ENCODE measurements at places on chromosomes 3 and 15.
A peak's percentile ranks its signal among the peaks of the same experiment; 100 is the strongest.

GRCh38 chr15:93716615-93717231, 514.6 kb upstream of the MCTP2 start:
- no peak for DNase-seq

- no peak for DNase-seq
Measured at GRCh38 chr3:15148614-15149013, 49.7 kb upstream of the RBSN start.

DNA sequence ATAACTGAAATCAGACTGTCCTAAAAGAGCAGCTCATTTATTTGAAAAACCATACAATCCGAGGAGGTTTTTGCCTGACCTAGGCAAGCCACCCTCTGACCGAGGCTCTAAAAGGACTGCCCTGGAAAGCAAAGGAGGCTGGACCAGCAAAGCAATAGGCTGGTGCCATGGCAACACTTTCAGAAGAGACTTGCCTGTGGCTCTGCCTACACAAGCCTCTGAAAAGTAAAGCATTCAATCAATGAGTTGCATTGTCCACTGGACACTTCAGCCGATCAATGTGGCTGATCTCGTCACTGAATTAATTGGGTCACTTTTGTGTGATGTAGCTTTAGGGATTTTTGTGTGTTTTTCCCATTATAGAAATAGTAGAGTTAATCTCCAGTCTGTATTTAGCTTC, 99.1 kb upstream of the SEMA6D start:
- DNase-seq, result no peak

- no peak for DNase-seq
Measured at GRCh38 chr3:65083240-65083639, 395.4 kb upstream of the ADAMTS9 start.

DNA sequence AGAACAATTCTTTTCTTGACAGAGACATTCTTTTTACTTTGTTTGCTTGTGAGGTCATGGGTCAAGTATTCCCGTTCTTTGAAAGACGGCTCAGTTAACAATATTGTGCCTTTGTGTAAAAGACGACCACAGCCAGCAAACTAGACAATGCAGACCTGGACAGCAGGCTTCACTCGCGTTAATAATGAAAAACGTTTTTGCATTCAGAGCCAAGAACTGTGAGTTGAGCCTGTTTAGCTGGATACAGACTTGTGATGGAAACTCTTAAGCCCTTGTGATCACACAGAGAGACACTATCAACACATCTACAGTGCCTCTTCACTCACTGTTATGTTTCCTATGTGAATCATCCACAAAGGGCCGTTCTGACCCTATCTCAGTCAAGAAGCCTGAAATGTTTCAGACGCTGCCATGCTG, 37.3 kb upstream of the CMTM7 start:
- DNase-seq, result no peak

DNA sequence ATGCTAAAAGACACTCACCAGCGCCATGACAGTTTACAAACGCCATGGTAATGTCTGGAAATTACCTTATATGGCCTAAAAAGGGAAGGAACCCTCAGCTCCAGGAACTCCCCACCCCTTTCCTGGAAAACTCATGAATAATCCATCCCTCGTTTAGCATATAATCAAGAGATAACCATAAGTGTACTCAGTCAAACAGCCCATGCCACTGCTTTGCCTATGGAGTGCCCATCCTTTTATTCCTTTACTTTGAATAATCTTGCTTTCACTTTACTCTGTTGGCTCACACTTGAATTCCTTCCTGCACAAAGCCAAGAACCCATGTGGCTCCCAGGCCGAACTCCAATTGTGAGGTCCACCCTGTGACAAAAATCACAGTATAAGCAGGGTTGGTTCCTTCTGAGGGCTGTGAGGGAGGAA, 19.1 kb upstream of the FSTL1 start:
- DNase-seq, result no peak

DNA sequence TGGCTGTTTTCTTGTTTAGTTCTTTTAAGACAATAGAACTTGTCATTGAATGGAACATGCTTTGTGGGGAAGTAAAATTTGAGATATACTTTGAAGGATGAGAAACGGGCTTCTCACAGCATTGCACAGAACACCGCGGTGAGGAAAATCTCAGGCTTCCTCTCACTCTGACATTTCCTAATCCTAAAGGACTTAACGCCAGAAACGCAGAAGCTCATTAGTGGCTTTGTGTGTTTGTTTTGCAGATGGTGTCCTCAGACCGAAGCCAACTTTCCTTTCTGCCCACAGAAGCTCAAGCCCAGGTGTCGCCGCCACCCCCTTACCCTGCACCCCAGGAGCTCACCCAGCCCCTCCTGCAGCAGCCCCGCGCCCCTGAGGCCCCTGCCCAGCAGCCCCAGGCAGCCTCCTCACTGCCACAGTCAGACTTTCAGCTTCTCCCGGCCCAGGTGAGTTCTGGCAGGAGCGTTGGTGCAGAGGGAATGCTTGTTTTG, 78.9 kb upstream of the BLM start:
- DNase-seq, result no peak

DNA sequence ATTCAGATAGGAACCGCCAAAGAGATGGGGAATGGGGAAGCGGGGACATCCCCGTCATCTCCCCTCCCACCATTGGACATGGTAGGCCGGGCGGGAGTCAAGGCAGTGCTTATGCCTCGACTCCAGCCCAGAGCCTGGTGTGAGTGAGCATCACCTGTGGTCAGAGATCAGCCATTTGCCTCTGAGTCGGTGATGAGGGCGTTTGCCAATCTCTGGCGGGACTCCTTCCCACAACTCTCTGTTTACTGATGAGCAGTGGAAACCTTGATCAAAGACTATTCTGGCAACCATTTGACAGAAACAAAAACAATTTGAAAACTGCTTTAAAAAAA, 63.9 kb upstream of the HES1 start:
- no peak for DNase-seq

DNA sequence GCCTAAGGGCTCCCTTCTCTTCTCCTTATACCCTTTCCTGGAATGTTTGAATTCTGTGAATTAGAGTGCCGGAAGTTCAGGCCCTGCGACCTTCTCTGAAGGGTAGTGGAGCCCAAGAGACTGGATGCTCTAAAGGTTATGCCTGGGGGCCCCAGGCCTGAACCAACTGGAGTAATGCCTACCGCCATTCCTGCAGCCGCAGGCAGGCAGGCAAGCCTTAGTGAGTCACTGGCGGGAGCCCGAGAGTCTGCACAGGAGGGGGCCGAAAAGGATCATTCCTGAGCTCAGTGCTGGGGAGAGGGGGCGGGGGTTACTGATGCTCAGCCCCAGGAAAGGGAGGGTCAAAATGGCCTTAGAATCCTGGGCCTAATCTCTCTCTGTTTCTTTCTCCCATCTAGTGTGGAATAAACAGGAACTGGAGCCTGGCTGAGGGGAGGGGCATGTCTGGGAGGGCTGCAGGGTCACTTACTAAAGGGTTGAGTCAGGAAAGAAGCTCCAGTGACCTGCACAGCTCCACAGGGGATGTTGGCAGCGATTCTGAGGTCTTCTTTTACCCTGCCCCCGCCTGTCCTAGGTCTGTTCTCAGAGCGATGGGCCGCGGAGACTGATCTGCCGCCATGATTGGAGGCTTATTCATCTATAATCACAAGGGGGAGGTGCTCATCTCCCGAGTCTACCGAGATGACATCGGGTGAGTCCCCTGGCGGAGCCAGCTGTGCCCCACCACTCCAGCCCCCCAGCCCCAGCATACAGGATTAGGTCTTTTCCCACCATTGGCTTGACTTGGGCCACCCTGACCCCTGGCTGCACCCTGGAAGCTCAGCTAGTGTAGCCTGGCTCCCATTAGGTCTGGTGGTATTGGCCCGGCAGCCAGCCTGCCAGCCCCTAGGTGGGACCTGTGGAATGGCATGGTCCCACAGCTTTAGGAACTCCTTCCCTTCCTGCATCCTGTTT, 2.0 kb downstream of the AP2M1 start:
- DNase-seq, result peak; percentile 48

GRCh38 chr3:75906555-75907112, 121.3 kb upstream of the ZNF717 start:
- DNase-seq, result no peak

DNA sequence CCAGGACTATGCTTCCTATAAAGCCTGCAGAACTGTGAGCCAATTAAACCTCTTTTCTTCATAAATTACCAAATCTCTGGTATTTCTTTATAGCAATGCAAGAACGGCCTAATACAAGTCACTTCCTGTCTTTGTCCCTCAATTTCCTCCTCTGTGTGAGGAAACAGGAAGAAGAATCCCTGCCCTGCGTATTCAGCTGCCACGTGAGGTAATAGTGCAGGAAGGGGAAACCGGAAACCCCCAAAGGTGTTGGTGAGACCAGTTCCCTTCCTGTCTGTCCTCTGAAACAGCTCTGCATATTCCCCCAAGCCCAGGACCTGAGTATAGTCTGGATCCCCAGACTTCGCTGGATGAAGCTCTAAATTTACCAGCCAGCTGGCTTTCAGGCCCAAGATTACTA, 18.1 kb upstream of the PTPN23 start:
- DNase-seq, result no peak

DNA sequence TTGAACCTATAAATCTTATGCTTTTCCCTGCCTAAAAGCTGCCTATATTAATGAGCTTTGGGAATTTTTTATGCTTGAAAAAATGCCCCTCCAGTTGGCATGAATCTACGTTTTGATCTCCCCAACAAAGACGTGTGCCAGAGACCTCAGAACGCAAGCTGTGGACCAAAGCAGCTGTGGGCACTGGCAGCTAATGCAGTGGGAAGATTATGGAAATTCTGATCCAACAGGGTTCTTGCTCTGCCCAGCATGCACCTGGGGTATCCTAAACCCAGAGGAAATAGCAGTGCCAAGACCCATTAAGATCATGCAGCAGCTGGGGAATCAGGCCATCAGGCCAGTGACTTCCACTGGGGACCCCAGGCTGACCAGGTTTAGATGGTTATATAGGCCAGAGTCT, 423.0 kb downstream of the ZBBX start:
- DNase-seq, result no peak

- DNase-seq, result no peak
Measured at GRCh38 chr3:56754741-56755417, 46.9 kb downstream of the ARHGEF3 start.

DNA sequence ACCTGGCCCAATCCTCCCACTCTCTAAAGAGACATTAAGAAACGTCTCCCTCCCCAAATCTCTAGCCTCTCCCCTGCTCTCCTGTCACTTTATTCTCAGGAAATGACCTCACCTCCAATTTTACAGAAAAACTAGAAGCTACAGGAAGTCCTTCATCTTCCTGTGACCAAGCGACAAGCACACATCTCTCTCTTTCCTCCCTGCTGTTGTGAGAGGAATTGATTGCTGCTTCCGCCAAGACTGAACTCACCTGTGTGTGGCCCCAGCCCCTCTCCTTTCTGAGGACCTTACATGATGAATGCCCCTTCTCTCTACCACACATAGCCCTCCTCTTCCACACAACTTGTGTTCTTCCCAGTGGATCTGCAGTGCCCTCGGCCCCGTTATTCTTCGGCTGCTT, 18.2 kb downstream of the DNAJB8 start:
- no peak for DNase-seq

DNA sequence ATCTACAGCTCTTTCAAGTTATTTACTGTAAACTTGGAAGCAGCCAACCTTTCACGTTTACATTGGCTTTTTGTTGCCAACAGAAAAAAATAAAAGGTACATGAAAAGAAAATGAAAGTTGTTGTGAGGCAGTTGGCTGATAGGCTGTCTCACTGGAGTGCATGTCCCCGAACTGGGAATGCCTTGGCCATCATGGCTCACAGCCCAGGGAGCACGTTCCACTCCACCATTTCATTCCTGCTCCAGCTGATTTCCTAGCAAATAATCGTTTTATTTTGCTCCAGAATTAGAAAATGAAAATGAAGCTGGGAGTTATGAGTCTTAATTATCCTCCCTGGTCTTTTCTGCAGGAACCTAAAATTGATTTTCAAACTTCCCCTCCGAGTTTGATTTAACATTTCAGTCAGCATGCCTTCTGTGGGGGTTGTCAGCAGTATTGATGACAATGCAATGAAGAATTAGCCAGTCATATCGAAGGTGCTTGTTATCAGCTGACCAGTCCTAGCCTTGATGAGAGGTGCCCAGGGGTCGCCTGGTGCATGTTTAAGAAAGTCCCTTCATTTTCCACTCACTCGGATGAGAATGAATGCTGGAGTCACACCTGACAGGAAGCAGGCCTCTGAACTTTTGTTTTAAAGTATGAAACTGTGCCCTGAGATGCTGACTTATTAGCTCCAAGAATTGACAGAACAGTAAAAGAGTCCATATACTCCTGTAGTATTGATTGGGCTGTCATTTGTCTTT, 293.7 kb upstream of the TRIM42 start:
- no peak for DNase-seq

GRCh38 chr3:56894881-56895431, 93.2 kb upstream of the ARHGEF3 start:
- DNase-seq, result no peak

DNA sequence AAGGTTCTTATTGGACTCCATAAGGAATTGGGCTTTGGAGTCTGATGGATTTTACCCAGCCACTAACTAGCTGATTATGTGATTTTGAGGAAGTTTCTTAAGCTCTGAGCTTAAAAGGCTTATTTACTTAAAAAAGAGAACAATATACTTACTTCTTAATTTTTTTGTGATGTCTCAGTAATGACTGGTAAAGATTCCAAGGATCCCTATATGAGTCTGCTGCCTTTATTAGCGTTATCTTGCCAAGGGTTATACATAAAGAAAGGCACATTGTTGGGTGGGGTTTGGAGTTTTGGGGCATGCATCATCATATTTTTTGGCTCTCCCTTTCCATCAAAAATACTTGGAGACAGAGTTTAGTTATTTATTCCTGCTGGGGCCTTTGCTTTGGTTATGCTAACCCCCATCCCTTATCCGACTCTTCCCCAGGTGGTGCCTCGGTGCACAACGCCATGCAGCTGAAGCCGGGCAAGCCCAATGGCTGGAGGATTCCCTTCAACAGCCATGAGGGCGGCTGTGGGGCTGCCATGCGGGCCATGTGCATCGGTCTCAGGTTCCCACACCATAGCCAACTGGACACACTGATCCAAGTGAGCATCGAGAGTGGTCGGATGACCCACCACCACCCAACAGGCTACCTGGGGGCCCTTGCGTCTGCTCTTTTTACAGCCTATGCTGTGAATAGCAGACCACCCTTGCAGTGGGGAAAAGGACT, 6.7 kb downstream of the ADPRH start:
- no peak for DNase-seq

DNA sequence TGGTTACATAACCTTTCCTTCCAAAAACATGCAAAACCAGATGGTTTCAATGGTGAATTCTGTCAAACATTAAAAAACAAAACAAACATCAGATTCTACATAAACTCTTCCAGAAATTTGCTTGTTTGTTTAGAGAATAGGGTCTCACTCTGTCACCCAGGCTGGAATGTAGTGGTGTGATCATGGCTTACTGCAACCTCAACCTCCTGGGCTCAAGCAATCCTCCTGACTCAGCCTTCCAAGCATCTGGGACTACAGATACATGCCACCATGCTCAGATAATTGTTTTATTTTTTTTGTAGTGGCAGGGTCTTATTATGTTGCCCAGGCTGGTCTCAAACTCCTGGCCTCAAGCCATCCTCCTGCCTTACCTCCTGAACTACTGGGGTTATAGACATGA, 36.1 kb downstream of the FBXL2 start:
- DNase-seq, result no peak

All from left colon (tissue), 2 donors.